ENCODE measurements at places on chromosomes 1 and 21. TPM values are rescaled to one million over a fixed set of nuclear protein-coding genes. Genes with fewer than 3 reads are reported as not detected.

- no peak for ATAC-seq
Observed at GRCh38 chr1:52706941-52707926, 9.1 kb upstream of the COA7 start.

GRCh38 chr1:40073062-40073461, 24.0 kb downstream of the PPT1 start:
- no peak for ATAC-seq

DNA sequence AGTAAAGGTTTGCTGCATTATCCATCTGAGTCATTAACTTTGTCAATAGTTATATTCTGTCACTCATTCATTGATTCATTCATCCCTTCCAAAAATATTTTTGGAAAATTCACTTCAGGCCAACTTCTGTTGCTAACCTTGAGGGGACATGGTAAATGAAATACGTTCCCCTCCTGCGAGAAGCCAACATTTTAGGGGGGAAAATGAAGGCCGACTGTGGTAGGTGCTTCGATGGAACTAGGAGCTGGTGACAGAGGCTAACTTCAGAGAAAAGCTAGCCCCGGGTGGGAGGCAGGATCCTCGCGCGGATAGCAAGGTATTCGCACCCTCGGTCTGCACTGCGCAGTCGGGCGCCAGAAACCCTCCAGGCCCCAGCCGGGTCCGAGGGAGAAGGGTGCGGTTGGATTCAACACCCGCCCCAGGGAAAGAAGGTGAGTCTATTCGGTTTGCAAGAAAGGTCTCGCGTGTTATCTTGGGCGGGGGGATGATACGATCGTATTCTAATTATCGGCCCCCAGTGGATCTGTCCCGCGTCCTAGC, 646 bp upstream of the RRP15 start:
- ATAC-seq = peak; percentile 37

GRCh38 chr1:167755654-167756053, 33.9 kb downstream of the MPZL1 start:
- ATAC-seq = no peak

- no peak for ATAC-seq
Observed at GRCh38 chr1:207813512-207813881, 61.6 kb downstream of the CD46 start.

DNA sequence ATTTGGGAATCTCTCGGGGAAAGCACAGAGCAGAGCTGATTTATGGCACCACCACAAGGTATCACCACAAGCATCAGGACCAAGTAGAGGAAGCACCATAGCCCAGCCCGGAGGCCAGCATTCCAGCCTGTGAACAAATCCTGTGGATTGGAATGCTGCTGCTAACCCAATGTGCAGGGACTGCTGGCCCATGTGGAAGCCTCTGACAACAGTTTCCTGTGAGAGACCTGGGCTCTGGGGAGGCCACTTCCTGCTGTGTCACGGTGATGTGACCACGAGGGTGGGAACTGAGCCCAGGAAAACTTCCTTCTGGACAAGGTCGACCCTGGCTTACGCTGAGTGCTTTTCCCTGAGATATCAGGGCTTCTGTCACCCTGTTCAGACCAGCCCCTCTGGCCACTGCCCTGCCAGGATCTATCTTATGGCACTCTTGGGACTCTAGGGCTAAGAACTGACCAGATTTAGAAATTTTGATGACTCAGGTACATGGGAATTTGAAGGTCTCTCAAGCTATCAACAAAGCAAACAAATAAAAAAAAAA, 88.3 kb upstream of the NGF start:
- ATAC-seq = no peak

DNA sequence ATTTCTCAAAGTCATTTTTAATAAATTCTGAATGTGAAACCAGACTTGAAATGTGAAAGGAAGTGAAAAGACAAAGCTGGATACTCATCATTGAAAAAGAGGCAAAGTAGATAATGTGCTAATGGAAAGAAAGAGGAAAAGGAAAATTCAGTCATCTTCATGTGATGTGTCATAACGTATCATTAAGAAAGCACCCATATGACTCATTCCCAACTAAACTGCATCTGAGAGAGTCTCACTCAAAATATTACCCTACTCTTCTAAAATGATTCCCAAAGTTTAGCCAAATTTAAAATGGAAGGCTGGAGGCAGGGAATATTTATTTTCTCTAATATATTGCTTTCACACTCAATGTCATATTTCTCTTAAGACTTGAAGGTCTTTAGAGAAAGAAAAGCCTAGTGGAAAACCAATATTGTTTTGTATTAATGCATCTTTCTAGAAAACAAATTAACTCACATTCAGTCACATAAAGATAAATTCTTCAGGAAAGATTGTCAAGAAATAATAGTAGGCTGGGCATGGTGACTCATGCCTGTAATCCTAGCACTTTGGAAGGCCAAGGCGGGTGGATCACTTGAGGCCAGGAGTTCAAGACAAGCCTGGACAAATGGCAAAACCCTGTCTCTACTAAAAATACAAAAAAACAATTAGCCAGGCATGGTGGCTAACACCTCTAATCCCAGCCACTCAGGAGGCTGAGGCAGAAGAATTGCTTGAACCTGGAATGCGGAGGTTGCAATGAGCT, 129.9 kb downstream of the SLC30A10 start:
- ATAC-seq = peak; percentile 81

GRCh38 chr1:25805863-25806225, 5.9 kb downstream of the SELENON start:
- ATAC-seq = peak; percentile 2

- no peak for ATAC-seq
Observed at GRCh38 chr1:183905508-183906113, 100.7 kb downstream of the RGL1 start.

- ATAC-seq = no peak
Observed at GRCh38 chr1:100713626-100714025, 5.9 kb upstream of the VCAM1 start.

DNA sequence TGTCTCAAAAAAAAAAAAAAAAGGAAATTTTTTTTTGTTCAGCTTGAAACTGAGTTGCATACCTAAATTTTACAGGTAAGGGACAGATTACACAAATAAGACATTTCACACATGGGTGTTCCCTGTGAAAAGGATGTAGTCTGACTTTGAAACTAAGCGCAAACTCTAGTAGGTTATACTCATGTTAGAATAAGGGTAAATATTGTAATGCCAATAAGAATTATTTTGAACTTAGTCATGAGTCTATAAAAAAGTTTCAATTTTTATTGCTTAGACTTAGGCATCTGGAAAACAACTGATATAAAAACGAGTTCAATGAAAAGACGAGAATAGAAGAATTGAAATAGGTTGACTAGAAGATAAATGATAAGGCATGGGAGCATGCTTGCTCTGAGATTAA, 122.3 kb downstream of the HMCN1 start:
- ATAC-seq = no peak

GRCh38 chr1:76715474-76715873, 151.8 kb upstream of the ST6GALNAC5 start:
- no peak for ATAC-seq

DNA sequence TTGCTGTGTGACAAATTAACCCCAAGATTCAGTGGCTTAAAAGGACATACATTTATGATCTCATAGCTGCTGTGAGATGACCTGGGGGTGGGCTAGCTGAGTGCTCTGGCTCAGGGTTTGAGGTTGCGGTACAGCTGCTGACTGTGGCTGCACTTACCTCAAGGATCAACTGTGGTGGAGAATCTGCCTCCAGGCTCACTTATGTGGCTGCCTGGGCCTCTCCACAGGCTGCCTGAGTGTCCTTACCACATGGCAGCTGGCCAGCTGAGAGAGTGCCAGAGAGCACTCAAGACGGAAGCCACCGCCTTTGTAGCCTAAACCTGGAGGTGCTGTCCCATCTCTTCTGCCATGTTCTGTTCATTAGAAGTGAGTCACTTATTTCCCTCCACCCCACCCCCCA, 5.7 kb downstream of the LRRC71 start:
- ATAC-seq = peak; percentile 50

- no peak for ATAC-seq
Observed at GRCh38 chr1:168285971-168286927, 5.6 kb downstream of the TBX19 start.

GRCh38 chr1:160127381-160127780, 11.8 kb downstream of the ATP1A2 start:
- ATAC-seq = no peak

GRCh38 chr21:45901061-45901690, 80.4 kb upstream of the COL6A1 start:
- ATAC-seq = peak; percentile 16

DNA sequence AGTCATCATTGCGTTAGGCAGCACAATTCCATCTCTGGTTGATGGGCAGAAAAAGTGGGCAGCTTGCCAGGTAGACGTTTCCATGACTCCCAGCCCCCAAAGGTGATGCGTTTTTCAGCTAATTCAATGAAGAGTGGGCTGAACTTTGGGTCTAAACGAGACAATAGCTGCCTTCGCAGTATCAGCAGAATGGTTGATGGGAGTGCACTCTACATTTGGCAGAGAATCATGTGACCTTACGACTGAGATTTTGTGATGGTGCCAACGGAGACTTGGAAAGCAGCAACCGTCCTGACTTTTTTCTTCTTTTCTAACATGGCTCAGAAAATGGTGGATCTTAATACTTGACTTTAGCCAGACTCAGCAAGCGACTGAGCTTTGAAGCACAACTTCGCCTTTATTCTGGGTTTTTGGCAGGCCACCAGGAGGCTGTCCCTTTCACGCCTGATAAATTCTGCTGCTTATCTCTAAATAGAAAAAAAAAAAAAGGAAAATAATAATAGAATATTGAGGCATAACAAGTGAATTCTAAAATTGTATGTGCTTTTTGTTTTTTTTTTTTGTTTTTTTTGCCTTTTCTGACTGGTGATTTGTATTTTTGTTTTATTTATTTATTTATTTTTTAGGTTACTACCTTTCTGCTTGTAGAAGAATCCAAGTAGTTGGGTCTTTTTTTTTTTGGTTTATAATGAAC, 804.8 kb downstream of the USP25 start:
- peak; percentile 48 for ATAC-seq

DNA sequence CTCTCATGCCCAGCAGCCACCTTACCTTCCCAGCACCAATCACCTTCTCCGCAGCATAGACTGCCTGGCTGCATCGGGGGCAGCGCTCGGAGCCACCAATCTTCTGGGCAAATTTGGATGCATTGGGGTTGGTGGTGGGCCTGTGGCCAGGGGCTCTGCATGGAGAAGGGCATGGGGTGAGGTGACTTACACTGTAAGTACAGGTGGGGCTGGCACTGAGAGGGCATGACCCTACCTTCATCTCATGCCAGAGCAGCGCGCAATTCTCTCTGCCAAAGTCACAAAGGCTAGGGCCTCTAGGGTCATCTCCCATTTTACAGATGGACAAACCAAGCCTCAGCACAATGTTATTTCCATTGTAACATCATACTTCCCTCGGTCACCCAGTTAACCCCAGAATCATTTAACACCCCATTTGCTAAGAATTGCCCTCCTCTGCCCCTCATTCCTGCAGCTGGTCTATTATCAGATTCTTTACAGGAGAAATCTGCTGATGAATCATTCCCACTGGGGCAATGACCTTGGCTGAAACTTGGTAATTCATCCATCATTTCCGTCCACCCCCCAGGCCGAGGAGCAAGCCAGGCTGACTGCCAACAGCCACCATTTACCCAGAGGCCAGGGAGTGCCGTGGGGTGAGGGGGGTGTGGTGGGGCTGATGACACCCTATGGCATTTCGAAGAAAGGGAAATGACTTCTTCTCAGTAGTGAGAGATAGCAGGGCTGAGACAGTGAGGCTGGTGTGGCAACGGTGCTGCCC, 17.9 kb downstream of the CSRP1 start:
- ATAC-seq = peak; percentile 67

DNA sequence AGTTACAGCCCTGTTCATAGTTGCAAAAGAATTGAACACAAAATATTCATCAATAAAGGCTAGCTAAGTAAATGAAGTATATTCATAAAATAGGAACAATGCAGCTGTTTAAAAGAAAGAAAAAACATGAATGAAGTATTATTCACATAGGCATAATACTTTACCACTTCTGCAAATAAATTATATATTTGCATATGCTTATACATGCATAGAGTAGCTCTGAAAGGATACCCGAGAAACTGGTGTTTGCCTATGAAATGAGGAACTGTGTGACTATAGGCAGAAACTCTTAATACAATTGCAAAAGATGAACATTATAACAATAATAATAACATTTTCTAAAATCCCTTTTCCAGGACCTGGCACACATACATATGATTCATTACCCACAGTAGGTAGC, 385.9 kb downstream of the DSCAM start:
- no peak for ATAC-seq

- no peak for ATAC-seq
Observed at GRCh38 chr1:20716232-20716631, 1.6 kb downstream of the KIF17 start.

DNA sequence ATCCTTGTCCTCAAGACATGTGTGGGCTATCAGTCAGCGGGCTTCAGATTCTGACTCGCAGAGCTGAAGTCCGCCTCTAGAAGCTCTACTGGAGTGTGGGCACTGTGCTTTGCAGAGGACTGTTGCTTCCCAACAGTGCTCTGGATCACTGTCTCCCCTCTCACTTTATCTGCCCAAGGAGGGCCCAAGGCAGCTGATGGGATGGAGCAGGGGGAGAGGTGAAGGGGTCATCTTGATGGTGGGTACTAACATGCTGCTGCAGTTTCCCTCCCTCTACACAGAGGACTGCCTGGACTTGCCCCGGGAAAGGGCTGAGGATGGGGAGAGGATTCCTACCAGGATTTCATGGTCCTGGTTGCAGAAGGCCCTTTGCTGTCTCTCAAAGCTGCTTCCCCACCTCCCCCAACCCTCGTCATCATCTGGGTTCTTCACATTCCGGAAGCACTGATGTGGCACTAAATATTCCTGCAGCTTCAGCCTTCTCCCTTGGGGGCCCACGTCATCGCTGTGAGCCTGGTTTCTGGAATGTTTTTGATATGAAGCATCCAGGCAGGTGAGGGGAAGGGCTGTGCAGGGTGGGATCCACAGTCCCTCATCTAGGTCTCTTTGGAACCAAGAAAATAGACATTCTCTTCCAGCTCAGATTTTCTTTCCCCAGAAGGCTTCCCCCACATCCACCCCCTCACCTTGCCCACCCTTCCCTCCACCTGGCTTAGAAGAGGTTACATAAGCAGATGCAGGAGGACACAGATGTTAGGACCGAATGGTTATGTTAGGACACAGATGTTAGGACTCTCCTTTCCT, 23.2 kb downstream of the NUAK2 start:
- ATAC-seq = peak; percentile 12

DNA sequence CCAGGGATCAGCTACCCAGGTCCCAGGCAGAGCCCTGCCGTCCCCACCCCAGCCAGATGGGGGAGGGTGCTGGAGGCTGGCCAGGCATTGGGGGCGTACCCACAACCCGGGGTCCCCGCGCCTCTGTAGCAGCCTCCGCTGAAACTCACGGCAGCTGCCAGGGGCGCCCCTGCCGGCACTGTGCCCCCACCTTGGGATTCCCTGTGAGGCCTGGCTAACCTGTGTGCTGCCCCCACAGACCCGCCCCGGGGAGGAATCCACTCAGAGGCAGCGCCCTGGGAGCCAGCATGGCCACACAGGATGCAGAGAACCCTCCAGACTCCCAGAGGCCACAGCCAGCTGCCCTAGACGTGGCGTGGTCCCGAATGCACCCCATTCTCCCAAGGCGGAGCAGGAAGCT, 3.8 kb downstream of the DVL1 start:
- no peak for ATAC-seq

Gene GBP1
- 5.2 TPM for total RNA-seq

Gene KLHDC8A
- total RNA-seq = 3.1 TPM

Gene CNR2
- total RNA-seq = 0.12 TPM

Gene SYCP1
- total RNA-seq = not detected

Gene HSD3B1
- not detected for total RNA-seq

Gene CLSTN1
- 121 TPM for total RNA-seq

Gene RNF2
- 12.6 TPM for total RNA-seq

Gene JAM2
- total RNA-seq = 4.3 TPM
